GM23248 (cell line): ENCODE measurements at places on chromosomes 6 and 20. TPM values are rescaled to one million over a fixed set of nuclear protein-coding genes. Genes with fewer than 3 reads are reported as not detected.

DNA sequence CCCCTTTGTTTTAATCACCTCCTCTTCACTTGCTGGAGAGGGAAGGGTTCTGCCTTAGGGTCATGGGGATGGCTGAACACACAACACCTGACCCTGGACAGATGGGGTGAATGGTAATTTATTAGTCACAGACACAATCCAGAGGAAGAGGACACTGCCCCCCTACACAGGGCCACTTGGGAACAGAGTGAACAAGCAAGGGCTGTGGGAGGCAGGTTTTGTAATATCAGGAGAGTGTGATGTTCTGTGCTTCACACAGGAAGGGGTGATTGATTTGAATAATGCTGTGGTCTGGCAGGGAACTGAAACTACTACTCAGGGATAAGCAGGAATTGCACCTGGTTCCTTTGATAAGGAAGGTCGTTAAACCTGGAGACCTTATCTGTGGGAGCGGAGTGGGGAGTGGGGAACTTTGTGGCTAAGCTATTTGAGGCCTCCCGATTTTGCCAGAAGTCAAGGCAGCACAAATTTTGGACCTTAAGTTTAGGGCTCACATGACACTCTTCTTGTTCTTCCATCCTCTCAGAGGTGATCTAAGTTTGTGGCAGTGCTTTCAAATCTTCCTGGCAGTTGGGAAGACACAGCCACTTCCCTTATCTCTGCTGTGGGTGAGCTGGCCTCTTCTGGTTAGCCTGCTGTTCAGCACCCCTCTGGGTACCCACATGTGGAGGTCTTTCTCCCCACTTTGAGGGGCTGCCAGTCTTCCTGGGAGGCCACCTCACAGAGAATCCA, 77.8 kb downstream of the CD164 start:
- H3K27me3 ChIP-seq = no peaks in the 10 kb centered on the region; the same call in 1 of the 2 replicates
- no peaks in the 10 kb centered on the region for H3K36me3 ChIP-seq
- H3K27ac ChIP-seq = no peak overlapping the region
- H3K4me3 ChIP-seq = no peak overlapping the region

DNA sequence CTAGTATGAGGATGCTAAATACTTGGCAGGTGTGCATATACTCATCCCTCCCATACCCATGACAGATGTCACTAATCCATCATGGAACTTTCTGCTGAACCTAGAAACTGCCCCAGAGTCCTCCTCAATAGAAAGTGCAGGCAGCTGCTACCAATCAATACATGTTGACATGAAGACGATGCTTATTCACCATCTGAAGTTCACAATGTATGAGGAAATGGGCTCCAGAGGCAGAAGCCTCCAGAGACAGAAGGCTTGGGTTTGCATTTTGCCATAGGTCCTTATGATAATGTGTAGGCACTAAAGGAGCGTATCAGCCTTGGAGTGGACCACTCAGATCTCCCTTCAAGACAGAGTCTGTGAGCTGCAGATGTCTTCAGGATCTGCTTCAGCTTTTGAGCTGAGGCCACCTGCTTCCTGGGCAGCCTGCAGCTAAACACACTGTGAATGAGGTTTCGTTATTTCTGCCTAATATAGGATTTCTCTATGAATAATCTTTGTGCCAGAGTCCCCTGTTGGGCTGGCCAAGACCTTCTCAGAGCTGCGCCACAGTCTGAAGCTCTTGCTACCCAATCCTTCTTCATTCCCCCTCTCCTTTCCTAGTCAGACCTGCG, 7.5 kb upstream of the KIAA1755 start:
- DNase-seq = no peak
- H3K27me3 ChIP-seq = no peaks in the 10 kb centered on the region
- no peaks in the 10 kb centered on the region for H3K36me3 ChIP-seq

DNA sequence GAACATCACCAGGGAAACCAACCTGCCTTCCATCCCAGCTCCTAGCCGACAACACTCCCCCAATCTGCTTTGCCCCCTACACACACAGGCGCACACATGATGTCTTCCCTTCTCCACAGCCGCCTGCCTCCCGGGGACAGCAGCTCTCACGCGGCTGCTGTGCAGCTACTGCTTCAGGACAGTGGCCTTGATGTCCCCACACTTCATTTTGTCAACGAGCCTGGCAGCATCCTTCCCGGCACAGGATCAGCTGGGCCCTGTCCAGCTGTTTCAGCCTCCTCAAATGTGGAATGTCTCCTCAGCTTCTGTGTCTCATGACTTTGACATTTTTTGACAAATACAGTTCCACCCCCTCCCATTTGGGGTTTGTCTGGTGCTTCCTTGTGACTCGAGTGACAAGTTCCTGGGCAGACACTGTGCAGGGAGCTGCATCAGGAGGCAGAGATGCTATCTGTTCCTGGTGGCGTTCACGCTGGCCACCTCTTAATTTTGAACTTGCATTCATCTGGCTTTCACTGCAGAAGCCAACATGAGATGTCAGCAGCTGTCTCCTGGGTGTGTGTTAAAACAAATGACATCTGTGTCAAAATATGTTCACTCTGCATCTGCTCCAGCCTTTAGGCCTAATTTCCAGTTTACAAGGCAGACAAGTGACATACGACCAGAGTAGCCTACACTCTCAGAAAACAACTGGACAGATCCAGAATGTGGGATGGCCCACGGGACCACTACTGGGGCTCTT, 57.2 kb downstream of the GINS1 start:
- no peak overlapping the region for H3K27ac ChIP-seq
- H3K36me3 ChIP-seq = no peaks in the 10 kb centered on the region
- H3K27me3 ChIP-seq = no peaks in the 10 kb centered on the region

DNA sequence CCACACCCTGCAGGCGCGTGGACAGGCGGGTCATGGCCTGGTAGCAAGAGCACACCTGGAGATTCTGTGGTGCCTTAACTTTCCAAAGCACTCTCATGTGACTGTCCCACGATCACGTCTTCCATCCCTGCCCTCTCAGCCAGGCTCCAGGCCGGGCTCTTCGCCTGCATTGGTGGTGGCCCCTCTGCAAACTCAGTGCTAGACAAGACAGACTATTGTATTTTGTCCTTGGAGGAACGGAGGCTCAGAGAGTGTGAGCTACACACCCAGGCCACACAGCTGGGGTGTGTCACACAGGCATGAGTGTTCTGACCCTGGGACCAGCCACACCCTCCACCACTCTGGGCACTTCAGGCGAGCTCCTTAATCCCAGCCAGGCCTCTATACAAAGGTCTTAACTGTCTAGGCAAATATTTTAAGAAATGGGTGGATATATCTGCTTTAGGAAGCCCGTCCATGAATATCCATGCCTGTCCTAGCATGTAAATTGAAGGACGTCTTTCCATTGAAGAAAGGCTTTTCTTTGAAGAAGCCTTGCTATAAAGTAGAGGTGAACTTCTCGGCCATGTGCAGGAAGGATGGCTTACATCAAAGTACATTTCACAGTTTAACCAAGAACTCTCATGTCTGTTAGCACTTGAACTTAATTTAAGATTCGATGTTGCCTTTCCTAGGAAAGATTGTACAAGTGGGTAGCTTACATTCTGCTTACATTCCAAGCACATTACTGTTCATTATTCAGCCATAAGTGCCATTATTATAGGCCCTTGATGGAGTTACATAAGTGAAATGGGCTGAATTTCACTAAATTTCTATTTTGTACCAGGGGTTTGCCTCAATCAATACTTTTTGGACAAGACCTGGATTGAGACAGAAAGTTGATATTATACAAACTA, 263.9 kb downstream of the DLL1 start:
- no peaks in the 10 kb centered on the region for H3K4me1 ChIP-seq
- H3K4me3 ChIP-seq = no peak overlapping the region
- no peaks in the 10 kb centered on the region for H3K36me3 ChIP-seq

GRCh38 chr6:157312757-157313156, 10.6 kb downstream of the TMEM242 start:
- H3K4me1 ChIP-seq = peaks cover 21% of the 10 kb centered on the region
- peaks cover 5% of the 10 kb centered on the region; the same call in 1 of the 2 replicates for H3K36me3 ChIP-seq
- peak; percentile 9 for DNase-seq
- H3K4me3 ChIP-seq = no peak overlapping the region

GRCh38 chr20:42483730-42484303, 705.9 kb downstream of the PTPRT start:
- H3K27ac ChIP-seq = no peak overlapping the region
- DNase-seq = no peak

DNA sequence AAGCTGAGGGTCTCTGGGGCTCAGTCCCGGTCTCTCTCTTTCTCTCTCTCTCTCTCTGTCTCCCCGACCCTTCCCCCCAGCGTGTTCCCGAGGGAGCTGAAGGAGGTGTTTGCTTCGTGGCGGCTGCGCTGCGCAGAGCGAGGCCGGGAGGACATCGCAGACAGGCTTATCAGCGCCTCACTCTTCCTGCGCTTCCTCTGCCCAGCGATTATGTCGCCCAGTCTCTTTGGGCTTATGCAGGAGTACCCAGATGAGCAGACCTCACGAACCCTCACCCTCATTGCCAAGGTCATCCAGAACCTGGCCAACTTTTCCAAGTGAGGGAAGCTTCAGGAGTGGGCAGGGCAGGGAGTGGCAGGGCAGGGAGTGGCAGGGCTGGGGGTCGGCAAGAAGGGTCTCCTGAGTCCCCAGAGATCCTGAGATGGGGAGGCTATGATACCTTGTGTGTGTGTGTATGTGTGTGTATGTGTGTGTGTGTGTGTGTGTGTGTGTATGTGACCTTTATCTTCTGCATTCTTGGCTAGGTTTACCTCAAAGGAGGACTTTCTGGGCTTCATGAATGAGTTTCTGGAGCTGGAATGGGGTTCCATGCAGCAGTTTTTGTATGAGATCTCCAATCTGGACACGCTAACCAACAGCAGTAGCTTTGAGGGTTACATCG, 13.6 kb upstream of the ZBTB9 start:
- no peaks in the 10 kb centered on the region for H3K27me3 ChIP-seq
- DNase-seq = no peak
- no peaks in the 10 kb centered on the region for H3K4me1 ChIP-seq
- H3K4me3 ChIP-seq = no peak overlapping the region
- no peak overlapping the region for H3K27ac ChIP-seq

DNA sequence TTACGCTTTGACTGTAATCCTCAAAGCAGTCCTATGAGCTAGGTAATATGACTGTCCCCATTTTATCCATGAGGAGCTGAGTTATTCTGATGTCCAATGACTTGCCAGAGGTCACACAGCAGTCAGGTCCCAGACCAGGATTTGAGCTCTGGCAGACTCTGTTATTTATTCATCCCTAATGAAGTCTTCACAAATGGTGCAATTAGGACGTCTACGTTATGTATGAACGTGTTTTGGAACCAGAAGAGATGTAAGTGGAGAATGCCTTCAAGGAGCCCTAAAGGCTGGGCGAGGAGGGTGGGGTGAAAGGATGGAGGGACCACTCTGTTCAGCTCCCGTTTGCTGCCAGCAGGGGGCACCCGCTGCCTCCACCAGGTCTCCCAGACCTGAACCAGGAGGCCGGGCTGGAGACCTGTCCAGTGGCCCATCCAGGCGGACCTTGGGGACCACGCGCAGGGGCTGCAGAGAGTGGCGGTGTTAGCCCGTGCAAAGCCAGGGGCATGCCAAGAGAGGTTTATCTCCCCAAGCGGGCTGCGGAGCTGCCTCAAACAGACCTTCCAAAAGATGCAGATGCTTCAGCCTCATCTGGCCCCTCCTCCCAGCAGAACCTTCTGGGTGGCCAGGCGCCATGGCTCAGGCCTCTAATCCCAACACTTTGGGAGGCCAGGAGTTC, 15.2 kb upstream of the ZNF335 start:
- H3K36me3 ChIP-seq = no peaks in the 10 kb centered on the region
- no peaks in the 10 kb centered on the region for H3K4me1 ChIP-seq
- peaks cover 4% of the 10 kb centered on the region; the same call in 1 of the 2 replicates for H3K27me3 ChIP-seq

GRCh38 chr6:90816764-90817163, 229.9 kb upstream of the MAP3K7 start:
- H3K36me3 ChIP-seq = no peaks in the 10 kb centered on the region
- DNase-seq = no peak
- no peak overlapping the region for H3K4me3 ChIP-seq
- H3K27ac ChIP-seq = no peak overlapping the region
- H3K4me1 ChIP-seq = no peaks in the 10 kb centered on the region

DNA sequence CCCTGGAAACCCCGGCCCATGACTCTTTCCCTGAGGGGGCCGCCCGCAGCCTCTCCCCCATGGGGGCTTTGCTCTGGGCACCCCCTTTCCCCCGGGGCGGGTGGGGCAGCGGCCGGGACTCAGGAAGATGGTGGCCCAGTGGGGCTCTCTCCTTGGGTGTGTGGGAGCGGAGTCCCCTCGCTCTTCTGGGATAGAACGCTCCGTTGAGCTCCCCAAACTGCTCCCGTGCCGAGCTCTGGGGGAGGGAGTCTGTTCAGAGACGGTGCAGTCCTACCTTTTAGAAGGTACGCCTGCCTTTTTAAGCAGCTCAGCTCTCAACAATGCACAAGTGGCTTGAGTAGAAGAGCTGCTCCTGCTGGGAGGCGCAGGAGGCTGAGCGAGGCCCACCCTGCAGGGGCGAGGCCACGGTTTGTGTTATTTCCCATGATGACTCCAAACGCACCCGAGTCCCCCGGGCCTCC, 21.7 kb upstream of the BHLHE23 start:
- H3K36me3 ChIP-seq = no peaks in the 10 kb centered on the region
- H3K4me3 ChIP-seq = no peak overlapping the region
- peaks cover 5% of the 10 kb centered on the region for H3K4me1 ChIP-seq
- H3K27ac ChIP-seq = no peak overlapping the region
- no peak for DNase-seq

DNA sequence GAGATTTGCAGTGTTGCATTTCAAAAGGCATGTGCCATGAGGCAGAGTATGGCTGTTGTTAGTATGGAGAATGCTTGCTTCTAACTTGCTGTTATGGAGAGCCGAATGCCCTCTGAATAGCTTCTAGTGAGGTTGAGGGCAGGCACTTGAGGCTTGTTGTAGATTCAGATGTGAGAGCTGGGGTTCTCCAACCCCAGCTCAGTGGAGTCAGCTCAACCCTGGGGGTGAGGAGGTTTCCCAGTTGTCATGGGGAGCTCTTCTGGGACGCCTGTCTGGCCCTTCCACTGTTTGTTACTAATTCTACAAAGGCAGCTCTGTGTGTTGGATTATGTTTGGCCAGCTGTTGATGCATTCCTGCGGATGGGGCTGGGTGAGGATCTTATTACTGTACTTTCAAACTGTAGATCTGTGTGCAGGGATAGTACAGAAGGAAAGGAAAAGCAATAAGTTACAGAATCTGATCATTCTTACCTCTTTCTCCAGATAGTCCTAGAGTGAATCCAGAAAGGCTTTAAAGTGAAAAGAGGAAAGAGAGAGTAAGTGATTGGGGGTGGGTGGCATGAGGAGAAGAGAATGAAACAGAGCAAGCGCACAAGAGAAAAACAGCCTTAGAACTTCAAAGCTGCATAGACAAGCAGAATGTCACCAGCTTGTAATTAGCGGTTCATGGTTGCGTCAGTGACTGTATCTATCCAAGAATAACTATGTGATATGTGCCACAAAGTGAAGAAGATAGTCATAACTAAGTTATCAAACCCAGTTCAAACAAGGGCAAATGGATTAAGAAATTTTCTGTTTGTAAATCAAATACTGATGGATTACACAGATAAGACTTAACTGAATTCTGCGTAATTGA, 148.7 kb downstream of the PRL start:
- 0 out of 2 replicates have a peak, but pooled peaks cover 12% of the 10 kb centered on the region for H3K27me3 ChIP-seq
- H3K27ac ChIP-seq = no peak overlapping the region
- H3K36me3 ChIP-seq = no peaks in the 10 kb centered on the region
- peak overlapping the region; percentile 69 for H3K4me3 ChIP-seq

ACTL10 gene
- total RNA-seq = 3.2 and 3.4 TPM in 2 replicates

TREML4 gene
- not detected in 2 replicates for total RNA-seq
